KBM-7 (cell line): ENCODE measurements at places on chromosomes 7 and 10.

- no peak for DNase-seq
Measured at GRCh38 chr7:133723044-133723443, 404.1 kb upstream of the LRGUK start.

- peak; percentile 42 for DNase-seq
Measured at GRCh38 chr10:784403-785088, 95.1 kb upstream of the DIP2C start.

- DNase-seq = no peak
Measured at GRCh38 chr10:103262229-103262628, 14.7 kb upstream of the INA start.

DNA sequence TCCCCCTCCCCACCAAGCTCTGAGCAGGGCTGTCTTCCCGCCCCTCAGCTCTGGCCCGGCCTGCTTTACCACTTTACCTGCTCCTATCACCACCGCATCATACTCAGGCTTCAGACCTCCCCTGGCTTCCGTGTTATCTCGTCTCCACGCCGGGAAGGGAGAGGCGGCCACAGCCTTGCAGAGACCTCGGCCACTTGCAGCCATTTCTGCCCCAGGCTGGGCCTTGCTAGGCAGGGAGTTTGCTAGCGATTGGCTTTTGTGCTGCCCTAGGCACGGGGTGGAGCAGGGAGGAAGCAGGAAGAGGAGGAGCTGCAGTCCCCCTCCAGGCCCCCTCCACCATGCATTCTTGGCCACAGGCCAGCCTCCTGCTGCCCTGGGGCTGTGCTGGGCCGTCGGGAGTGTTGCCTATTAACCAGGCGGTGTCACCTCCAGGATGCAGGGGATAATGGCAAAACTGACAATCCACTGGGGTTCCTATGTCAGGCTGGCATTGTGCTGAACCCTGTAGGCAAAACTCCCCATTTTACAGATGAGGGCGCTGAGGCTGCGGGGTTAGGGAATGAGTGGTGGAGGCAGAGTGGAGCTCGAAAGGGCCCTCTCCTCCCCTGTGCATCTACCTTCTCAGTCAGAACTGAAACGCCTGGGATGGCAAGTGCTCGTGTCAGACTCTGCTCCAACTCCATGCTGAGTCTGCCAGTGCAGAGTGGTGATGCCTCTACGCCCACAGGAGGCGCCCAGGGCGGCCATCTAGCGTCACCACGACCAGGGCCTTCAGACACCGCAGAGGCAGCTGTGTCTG lies at the start of gene PYROXD2:
PYROXD2 (minus strand) TSS at position 251 of the 799 bp plus-strand sequence; CDS start at position 204, 47 bp downstream.
- peak; percentile 79 for DNase-seq

DNA sequence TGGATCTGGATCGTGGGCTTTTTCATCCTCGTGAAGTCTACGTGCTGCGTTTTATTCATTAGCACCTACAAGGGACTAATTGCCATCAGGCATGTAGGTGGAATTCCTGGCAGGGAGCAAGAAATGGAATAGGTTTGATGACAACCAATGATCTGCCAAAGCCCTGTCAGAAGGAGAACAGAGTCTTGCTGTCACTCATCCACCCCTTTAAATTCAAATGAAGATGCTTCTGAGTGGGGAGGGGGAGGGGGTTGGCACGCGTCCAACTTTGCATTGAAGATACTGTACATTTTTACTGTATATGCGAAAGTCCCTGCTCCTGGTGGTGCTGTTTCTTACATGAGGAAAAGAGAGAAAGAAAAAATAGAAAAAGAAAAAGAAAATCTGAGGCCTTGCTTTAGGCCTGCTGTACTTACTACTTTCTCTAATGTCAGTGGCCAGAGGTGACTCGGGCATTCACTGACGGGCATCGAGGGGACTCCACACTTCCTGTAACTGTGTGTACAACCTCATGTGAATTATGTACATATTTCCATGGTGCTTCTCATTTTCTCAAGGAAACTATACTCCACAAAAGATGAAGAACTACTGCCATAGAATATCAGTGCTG lies 569.1 kb downstream of the INHBA start:
- no peak for DNase-seq

- DNase-seq = no peak
Measured at GRCh38 chr7:158821171-158822031, 7.9 kb downstream of the ESYT2 start.

DNA sequence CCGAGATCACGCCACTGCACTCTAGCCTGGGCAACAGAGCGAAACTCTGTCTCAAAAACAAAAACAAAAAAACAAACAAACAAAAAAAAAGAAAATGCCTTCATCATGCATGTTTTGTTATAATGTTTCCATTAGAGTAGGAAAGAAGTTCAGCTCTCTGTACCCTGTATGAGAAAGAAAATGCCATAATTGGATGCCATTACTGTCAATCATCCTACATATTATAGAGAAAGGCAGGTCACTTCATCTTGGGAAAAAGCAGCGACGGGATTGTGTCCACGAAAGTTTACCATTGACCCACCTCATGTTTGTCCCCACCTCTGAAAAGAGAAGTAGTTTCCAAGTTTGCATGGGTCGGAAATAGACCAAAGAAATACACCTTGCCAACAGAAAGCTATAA lies 33.8 kb downstream of the SEC61G start:
- DNase-seq = no peak

DNA sequence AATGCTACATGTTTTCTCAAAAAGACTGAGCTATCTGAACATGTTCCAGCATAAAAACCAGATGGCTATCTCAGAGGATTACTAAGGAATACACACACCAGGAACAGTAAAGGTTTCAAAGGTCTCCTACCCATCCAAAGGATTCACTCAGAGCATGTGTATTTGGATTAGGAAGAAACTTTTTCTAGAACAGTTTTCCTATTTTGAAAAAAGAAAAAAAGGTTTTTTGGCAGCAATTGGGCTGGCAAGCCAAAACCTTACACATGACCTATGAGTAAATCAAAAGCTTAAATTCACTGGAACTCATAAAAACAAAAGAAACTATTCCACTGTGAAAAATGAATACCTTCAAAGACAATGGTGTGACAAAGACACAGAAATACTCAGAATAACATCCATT lies 9.6 kb downstream of the TPK1 start:
- no peak for DNase-seq

GRCh38 chr10:12228851-12229250 lies 32.9 kb downstream of the CDC123 start:
- no peak for DNase-seq

GRCh38 chr10:65838811-65839210 lies 1087.0 kb upstream of the LRRTM3 start:
- no peak for DNase-seq

- no peak for DNase-seq
Measured at GRCh38 chr7:78279457-78279856, 480.9 kb downstream of the PHTF2 start.

DNA sequence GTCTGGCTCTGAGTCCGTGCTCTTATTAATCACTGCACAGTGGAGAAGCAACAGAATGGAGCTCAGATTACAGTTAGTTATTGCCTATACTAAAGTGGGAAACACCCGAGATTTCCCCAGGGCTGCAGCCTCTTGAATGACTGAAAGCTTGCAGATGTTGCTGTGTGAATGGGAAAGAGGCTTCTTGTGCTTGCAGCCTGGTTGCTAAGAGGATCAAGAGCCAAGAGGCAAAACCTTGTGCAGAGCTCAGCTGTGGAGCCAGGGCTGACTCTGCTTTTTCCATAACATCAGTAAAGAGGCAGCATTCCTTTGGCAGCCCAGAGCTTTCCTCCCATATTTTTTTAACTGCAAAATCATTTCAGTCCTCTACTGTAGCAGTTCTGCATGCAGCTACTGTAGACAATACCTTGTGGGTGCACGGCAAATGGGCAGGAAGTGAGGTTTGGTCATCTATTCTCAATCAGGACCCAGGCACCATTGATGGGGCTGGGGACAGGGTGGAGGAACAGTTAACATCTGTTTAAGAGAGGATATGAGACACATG lies 86.5 kb downstream of the RALA start:
- no peak for DNase-seq

DNA sequence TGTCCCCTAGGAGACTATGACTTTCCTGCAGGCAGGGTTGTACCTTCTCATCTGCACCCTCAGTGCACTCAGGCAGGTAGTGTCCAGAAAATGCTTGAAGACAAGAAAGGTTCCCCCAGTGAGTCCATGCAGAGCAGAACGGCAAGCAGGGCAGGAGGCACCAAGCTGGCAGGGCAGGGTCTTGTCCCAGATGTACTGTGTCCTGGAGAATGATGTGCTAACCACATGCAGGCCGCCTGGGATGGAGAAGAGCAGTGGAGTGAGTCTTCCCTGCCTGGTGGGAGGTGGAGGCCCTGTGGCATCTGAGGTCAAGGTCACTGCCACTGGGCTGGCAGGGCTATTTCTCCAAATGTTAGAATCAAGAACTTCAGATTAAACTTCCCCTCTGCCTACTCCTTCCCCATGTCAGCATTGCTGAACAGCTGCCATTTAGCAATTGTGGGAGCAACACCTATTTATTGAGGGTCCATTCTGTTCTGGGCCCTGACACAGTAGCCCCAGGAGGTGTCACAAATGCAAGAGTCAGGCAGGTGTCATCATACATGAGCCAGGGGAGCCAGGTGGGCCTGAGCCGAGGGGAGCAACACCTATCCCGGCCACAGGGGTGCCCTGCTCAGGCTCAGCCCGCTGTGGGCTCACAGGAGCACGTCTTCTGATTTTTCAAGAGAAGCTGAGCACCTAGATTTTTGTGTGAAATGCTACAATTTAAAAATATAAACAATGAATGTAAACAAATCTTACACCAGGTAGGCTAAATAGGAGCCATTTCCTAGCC lies 34.1 kb downstream of the PTPRE start:
- no peak for DNase-seq

- DNase-seq = no peak
Measured at GRCh38 chr7:68038621-68039314, 1042.1 kb downstream of the TYW1 start.

DNA sequence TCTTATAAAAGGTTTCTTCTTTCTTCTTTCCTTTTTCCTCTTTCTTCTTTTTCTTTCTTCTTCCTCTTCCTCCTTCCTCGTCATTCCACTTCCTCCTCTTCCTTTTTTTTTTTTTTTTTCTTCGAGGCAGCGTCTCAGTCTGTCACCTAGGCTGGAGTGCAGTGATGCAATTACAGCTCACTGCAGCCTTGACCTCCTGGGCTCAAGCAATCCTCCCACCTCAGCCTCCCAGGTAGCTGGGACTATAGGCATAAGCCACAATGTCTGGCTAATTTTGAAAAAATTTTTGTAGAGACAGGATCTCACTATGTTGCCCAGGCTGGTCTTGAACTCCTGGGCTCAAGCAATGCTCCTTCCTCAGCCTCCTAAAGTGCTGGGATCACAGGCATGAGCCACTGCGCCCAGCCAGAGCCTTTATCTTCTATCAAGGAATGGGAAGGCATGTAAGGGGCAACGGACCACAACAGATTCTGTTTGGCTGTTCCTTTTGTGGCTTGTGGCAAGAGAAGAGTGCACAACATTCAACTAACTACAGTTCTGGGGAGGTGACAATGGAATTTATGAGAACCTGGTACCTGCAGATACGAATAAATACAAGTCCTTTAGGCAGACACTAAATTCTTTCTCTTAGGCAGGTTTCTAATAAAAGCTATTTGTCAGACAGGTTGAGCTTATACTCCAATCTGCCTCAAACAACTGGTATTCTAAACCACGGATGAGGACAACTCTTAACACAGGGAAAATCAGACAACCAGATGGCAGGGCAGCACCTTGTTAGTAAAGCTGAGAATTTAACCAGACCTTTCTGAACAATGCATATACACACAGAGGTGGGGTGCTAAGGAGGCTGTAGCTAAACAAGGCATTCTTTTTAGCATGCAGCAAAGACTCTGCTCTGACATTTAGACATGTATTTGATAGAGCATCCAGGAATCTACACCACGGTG lies 100.3 kb downstream of the DOCK4 start:
- no peak for DNase-seq

- DNase-seq = peak; percentile 53
Measured at GRCh38 chr10:120221873-120222485, 235.0 kb upstream of the PLPP4 start.

DNA sequence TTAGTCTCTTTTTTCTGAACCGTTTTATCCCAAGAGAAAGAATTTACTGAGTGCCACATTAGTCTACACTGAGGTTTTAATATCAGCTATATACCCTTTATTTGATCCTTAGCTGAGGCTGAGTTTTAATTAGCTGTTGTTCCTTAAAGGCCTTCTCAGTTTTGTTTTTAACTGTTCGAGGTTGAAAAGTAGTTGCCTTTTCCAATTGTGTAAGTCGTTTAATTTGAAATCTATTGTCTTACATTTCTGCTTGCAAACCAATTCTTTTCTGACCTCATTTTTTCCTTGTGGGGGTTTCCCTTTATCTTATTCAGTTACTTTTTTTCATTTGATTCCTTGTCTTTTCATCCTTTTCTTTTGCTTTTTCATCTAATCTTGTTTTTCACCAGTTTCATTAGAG lies 30.8 kb downstream of the UMAD1 start:
- DNase-seq = no peak

DNA sequence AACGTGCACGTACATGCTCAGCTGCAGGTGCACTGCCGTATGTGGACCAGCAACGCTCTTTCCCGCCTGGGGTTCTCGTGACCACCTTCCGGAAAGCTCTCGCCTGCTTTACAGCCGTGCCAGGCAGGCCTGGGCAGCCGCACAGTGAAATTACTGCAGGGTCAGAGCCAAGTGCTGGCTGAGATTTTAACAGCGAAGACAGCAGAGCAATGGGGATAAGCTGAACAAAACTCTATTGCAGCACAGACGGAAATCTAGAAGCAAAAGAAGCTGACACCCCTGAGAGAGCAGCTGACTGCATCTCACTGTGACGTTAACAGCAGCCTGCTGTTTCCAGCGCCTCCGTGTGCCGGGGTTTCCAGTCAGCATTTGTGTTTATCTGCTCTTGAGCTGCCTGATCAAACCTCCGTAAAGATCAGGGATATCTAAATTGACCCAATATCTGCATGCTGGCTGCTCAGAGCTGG lies 179.0 kb downstream of the DIP2C start:
- DNase-seq = no peak

DNA sequence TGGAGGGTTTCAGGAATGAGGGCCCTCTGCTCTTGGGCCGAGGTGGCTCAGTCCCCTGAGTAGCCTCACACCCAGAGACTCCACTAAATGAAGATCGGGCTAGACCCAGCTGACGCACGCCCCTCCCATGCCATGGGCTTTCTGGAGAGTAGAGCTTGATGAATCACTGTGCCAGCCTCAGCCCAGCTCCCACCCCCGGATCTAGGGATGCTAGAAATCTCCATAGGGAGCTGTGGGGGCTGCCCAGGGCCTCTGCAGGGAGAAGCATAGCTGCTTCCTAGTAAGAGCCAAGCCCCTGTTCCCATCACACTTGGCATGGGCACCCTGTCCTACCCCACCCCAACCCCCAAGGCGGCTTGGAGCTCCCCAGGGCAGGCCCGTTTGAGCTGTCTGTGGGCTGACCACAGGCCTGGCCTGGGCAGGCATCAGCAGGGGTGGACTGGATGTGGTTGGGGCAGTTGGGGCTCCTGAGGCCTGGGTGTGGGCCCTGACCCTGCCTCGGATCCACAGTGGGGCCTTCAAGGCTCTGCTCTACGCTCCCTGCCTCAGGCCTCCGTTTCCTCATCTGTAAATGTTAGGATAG lies 121.2 kb downstream of the ZMIZ1 start:
- DNase-seq = no peak
